Activated CD8-positive, alpha-beta memory T cell treated with anti-CD3 and anti-CD28 coated beads, Interleukin-2, amount 50 U/mL, for 4 hours (primary cell): ENCODE measurements at places on chromosomes 7 and 10.
A peak's percentile ranks its signal among the peaks of the same experiment; 100 is the strongest.

- DNase-seq, result no peak
Observed at GRCh38 chr10:98312822-98313221, 44.8 kb upstream of the LOXL4 start.

GRCh38 chr10:78109210-78109609, 75.5 kb downstream of the RPS24 start:
- no peak for DNase-seq

- no peak for DNase-seq
Observed at GRCh38 chr10:78892338-78893176, 176.2 kb upstream of the ZMIZ1 start.

GRCh38 chr10:104557966-104558365, 83.1 kb upstream of the SORCS3 start:
- DNase-seq, result no peak

- no peak for DNase-seq
Observed at GRCh38 chr10:71719464-71720201, at the start of gene C10orf105. Gene C10orf105, minus strand, starts transcription at chr10:71719778. Its CDS starts 3,441 bp downstream, at chr10:71716337.

DNA sequence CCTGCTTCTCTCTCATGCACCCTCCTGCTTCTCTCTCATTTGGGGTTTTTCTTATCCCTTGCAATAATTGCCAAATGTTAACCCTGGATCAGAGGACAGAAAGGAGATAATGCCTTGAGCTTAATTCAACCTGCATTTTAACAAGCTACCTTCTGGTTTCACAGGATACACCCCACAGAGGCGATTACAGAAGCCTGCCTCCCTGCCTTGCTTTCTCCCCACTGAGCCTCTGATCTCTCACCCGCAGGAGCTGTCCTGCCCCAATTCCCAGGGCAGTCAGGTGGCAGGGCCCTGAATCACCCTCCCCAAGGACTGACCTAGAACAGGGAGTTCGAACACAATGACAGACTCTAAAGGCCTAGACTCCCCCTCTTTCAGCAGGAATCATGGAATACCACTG, 959.5 kb downstream of the GRID1 start:
- no peak for DNase-seq

GRCh38 chr7:151387161-151388006, 22.5 kb downstream of the WDR86 start:
- no peak for DNase-seq

DNA sequence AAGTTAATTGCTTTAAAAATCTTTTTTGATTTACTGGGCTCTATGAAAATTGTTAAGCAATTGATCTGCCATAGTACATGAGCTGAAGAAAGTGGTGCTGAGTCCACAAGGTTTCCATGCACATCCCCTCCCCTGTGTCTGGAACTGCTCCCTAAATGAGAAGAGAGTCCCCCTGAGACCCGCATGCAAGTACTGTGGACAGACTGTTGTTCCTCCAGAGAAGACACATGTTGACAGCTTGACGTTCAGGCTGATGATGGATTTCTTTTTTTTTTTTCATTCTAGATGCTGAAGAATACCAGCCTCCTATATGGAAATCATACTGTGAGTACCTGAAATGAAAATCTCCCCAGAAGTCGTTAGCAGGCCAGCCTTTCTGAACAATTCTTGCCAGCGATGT, 159.8 kb downstream of the CHN2 start:
- DNase-seq, result no peak

- no peak for DNase-seq
Observed at GRCh38 chr10:132020456-132020855, 38.7 kb upstream of the BNIP3 start.

DNA sequence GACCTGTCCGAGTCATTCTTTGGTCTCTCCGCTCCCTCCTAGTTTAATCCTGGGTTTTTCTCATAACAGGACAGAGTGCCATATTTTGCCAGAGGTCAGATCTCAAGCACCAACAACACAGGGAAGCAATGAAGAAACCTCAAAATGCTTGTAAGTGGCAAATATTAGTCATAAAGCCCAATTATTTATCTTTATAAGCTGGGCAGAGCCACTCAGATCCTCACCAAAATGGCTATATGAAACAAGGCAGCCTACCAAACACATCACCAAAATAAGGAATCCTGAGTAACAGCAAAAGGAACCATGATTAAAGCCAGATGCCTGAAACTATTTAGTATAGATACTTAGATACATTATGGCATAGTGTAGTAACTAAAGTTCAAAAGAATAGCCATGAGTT, 4.7 kb downstream of the ECD start:
- DNase-seq, result no peak

GRCh38 chr7:101832205-101832631, 14.8 kb downstream of the CUX1 start:
- DNase-seq, result no peak

GRCh38 chr10:117366741-117367140, 8.5 kb downstream of the PDZD8 start:
- DNase-seq, result no peak

DNA sequence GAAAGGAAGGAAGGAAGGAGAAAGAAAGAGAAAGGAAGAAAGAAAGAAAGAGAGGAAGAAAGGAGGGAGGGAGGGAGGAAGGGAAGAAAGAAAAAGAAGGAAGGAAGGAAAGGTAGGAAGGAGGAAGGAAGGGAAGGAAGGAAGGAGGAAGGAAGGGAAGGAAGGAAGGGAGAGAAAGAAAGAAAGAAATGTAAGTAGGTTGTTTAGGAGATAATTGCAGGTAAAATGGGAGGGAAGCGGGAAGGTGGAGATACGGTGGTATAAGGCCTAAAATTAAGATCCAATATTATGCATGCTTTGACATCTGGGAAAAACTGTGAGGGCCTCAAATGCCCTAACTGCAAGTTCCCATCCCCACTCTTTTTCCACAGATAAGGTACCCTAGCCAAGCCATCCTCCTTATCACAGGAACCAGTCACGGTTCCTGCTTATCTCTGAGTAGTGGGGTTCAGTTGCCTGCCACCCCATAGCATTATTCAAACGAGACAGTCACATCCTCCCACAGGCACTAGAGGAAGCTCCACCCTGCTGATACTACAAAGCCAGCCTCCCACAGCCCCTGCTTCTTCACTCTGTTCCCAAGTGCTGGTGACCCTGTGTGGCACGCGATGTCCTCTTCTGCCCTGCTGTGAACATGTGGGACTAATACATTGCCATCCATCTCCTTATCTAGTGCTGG, 28.7 kb downstream of the ST8SIA6 start:
- DNase-seq, result peak; percentile 34

- DNase-seq, result no peak
Observed at GRCh38 chr10:128016423-128017060, 109.6 kb downstream of the PTPRE start.

GRCh38 chr7:117808341-117808757, 64.9 kb downstream of the CTTNBP2 start:
- DNase-seq, result no peak
